ENCODE measurements at places on chromosomes 3 and 15.

DNA sequence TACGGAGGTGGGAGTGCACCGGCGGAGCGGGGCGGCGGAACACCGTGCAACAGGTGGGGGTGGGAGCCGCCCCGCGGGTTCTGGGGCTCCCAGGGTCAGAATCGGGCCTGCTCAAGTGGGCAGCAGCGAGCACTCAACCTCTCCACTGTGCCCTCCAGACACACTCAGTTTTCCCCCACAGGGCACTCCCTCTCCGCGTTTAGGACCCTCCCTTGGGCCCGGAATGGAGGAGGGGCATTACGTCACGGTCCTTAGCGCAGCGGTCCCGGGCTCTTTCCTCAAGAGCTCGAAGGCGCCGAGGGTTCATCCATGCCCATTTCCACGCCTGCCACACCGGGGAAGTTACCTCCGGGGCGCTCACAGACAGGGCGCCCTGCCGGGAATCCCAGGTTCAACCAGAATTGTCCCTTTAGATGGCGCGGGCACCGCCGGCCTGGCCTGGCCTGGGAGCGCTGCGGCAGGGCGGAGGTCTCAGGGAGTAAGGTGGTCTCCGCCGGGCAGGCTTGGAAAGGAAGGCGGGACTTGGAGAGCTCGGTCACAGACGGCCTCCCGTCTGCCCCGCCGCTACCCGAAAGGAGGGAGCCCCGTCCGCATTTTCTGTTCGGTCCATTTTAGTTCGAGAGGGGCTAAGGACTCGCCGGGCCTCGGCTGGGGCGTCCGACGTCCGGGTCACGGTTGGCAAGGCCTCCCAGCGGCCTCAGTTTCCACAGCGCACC lies 5.1 kb downstream of the RNU6-1 start:
- DNase-seq, result no peak

DNA sequence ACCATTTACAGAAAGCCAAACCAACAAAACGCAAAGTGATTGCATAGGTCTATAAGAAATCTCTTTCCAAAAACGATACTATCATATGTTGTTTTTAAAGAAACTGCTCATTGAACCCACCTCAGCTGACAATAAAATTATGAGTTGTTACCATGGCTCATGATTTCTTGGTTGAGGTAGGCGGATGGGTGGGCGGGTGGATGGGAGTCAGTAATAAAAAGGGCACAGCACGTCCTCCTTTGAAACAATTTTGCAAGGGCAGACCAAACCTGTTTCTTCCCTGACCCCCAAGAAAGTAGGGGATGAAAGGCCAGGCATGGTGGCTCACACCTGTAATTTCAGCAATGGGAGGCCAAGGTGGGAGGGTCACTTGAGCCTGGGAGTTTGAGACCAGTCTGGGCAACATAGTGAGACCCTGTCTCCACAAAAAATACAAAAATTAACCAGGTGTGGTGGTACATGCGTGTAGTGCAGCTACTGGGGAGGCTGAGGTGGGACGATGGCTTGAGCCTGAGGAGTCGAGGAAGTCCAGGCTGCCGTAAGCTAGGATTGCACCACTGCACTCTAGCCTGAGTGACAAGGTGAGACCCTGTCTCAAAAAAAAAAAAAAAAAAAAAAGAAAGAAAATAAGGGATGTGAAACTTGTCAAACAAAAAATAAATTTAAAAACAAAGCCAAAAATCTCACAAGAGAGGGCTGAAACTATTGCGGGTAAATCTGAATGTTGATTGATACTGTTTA lies 2.1 kb downstream of the ABHD10 start:
- no peak for DNase-seq

GRCh38 chr3:160227419-160227818 lies 2.2 kb downstream of the C3orf80 start:
- DNase-seq, result no peak

DNA sequence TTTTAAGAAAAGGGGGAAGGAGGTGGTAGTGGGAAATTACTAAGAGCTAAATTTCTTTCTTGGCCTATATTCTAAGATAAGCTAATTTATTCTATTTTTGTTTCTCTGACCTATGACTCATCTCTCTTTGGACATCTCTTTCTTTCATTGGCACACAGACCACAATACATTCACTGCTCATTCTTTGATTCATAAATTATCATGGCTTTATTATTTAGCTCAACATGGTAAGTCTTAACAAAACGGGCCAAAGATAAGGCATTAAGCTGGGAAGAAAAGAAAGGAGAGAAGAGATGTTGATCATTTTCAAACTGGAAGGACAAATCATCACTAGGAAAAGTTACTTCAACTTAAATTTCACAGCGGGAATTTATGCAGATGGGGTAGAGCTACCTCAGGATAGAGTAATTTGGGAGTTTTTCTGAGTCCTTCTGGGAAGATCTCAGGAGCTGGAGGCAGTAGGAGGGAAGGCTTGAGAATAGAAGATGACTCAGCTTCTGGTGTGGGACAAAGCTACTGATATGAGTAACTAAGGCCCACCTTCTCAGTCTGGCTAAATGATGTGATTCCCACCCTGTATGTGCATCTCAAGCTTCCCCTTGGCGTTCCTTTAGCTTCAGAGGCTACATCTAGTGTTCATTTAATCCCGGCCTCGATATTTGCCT lies 7.5 kb upstream of the ALCAM start:
- no peak for DNase-seq

DNA sequence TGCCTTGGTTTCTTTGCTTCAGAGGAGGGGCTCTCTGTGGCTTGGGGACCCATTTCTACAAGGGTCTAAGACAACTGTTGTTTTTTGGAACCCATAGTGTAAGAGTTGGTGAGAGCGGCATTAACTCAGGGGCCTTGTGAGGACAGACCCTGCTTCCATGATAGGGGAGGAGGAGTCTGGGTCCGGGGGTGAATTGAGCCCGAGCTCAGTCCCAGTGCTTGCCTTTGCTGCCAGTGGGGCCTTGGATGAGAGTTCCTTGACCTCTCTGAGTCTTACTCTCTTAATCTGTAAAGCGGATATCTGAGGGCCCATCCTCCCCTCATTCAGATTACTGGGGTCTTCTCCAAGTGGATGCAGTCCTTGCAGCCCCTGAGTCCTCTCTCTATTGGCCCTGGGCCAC lies 74.2 kb downstream of the EEFSEC start:
- DNase-seq, result no peak

- no peak for DNase-seq
Observed at GRCh38 chr15:25739687-25740121, 123.4 kb downstream of the ATP10A start.

DNA sequence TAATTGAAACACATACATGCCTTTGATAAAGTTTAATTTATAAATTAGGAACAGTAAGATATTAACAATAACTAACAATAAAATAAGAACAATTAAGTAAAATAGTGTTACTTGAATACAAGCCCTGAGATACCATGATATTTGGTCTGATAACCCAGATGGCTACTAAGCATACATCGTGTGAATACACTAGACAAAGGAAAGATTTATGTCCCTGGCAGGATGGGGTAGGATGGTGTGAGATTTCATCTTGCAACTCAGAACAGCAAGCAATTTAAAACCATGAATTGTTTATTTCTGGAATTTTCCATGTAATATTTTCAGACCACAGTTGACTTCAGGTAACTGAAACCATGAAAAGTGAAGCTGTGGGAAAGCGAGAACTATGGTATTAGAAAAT lies 169.5 kb downstream of the DIPK2A start:
- no peak for DNase-seq

DNA sequence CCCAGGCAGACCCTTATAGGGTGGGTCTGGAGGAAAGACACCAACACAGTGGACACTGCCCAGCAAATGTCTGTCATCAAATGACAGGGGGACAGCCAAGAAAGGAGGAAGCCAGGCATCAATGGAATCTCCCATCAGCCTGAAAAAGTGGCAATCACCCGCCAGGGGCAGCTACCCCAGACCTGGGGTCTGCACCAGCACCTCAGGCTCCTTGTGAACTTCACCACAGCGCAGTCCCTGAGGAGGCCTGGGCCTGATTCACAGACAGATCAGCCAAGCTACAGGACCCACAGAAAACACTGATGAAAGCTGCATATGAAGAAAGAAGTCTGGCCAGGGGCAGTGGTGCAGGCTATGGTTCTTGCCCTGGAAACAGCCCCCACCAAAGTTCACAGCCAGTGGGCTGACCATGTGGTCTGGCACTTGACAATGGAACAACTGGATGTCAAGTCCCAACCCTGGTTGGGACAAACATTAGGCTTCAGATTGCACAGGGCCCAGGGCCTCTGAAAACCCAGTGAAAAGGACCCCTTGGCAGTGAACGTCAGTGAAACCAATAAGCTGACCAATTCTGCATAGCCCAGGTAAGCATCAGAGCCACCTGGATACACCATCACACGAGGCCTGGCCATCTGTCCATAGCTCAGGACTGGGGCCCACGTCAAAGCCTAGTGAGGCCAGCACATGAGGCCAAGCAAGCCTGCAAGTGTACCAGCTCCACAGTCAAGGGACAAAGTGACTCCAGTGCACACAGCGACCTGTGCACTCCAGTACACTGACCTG lies 29.1 kb downstream of the ALS2CL start:
- no peak for DNase-seq

DNA sequence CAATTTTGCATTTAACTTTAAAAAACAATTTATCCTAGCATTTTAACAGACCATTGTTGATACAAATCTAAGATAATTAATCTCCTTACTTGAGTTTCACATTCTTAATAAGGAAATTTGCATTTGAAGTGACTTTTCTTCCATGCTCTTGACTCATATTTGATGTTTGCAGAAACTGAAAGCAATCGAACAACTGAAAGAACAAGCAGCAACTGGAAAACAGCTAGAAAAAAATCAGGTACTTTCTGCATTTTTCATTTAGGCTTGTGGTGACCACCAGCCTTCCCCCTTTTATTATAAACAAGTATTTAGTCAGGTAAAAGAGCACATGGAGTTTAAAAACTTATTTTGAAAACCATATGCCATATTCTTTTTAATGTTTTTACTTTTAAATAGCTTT lies 20.1 kb upstream of the SELENOT start:
- no peak for DNase-seq

- DNase-seq, result no peak
Observed at GRCh38 chr3:66466606-66467270, 34.1 kb downstream of the LRIG1 start.

DNA sequence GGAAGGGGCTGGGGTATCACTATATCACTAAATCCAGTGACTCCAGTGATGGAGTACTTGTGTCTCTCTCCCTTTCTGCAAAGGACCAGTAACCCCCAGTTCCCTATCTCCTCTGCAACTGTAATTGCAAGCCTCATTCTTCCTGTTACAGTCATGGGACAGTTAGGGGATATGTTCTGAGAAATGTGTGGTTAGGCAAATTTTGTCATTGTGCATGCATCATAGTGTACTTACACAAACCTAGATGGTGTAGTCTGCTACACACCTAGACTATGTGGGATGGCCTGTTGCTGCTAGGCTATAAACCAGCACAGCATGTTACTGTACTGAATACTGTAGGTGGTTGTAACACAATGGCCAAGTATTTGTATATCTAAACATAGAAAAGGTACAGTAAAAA lies 2.2 kb downstream of the VPS8 start:
- DNase-seq, result no peak

GRCh38 chr3:62824965-62825592 lies 50.1 kb downstream of the CADPS start:
- no peak for DNase-seq

- no peak for DNase-seq
Observed at GRCh38 chr3:17740721-17741141, 1.7 kb downstream of the TBC1D5 start.

GRCh38 chr15:43056696-43057095 lies 49.1 kb downstream of the UBR1 start:
- no peak for DNase-seq

DNA sequence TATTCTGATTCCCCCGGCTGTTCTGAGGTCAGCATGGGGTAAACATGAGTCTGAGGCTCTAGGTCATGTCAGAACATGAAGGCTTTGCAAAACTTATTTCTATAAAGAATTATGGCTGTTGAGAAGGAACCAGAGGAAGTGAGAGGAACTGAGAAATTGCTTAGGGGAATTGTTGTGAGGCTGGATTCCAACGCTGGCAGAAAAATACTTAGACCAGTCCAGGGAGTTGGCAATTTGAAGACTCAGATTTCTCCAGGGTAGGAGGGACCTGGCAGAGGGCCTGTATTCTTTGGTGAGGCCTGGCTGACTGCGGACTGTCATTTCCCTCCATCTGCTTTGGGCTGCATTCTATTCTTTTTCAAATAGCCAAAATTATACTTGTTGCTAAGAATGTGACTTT lies 155.5 kb downstream of the PLD1 start:
- no peak for DNase-seq

DNA sequence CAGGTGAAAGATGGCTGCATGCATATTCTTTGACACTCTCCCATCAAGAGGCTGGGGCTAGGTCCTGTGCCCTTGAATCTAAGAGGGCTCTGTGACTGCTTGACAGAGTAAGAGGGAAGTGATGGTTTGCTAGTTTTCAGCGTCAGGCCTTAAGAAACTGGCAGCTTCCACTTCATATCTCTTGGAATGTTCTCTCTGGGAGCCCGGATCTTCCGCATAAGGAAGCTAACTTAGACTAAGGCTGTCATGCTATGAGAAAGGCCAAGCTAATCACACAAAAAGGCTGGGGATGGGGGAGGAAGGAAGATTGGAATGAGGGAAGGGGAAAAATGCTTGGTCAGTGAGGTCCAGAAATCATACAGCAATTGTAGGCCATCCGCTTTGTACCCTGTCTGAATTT lies 50.0 kb downstream of the MB21D2 start:
- no peak for DNase-seq

DNA sequence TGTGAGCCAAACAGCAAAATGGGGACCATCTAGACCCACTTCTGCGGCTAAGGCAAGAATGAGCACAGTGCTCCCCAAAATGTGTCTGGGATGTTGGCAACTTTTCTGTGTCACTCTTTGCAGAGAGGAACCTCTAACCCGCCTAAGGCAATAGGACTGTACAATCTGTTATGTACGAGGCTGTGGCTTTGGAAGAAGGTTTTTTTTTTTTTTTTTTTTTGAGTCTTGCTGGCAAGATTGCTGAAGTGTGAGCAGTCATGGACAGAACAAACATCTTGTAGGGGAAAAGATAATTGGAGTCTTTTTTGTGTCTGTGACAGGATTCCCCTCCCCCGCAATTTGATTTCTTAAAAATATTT lies 7.2 kb downstream of the FEZF2 start:
- DNase-seq, result no peak

- DNase-seq, result no peak
Observed at GRCh38 chr3:197912741-197913476, 37.1 kb upstream of the RPL35A start.

- DNase-seq, result no peak
Observed at GRCh38 chr3:84965141-84965540, 6.4 kb downstream of the CADM2 start.

All from activated CD8-positive, alpha-beta memory T cell treated with anti-CD3 and anti-CD28 coated beads for 48 hours (primary cell).